Retina (tissue), 1 donor: ENCODE measurements at places on chromosomes 3 and 15.

DNA sequence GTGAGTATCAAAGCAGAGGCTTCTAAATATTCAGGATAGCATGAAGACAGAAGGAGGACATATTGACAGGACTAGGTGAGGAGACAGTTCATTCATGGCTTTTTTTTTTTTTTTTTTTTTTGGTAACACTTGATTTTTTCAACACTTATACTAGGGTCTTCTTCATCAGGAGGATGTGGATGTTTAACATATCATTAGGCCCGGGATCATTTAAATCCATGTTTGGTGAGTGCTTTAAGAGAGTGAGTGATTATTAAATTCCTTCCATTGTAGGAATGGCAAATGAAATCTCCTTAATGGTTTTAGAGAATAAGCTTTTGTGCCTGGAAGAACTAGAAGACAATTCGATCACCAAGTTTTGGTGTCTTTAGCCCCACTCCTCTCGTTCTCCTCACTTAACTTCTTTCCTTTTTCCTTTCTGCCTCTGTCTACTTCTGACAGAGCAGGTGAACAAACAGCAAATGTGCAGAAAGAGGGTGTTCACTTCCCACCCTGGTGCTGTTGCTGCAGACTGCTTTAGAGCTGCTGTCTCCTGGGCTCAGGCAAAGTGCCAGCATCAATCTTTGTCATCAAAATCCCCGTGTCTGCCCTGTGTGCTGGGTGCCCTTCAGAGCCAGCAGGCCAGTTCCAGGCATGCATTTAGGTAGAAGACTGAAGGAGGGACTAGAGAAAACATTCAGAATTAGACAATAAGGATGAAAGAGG is 35.6 kb upstream of the RAB11A start:
- peak; percentile 59 for DNase-seq

- DNase-seq, result no peak
These were observed 61.7 kb downstream of the SIDT1 start for GRCh38 chr3:113594066-113594465.

- DNase-seq, result peak; percentile 51
These were observed 29.5 kb upstream of the VEPH1 start for GRCh38 chr3:157532529-157533297.

DNA sequence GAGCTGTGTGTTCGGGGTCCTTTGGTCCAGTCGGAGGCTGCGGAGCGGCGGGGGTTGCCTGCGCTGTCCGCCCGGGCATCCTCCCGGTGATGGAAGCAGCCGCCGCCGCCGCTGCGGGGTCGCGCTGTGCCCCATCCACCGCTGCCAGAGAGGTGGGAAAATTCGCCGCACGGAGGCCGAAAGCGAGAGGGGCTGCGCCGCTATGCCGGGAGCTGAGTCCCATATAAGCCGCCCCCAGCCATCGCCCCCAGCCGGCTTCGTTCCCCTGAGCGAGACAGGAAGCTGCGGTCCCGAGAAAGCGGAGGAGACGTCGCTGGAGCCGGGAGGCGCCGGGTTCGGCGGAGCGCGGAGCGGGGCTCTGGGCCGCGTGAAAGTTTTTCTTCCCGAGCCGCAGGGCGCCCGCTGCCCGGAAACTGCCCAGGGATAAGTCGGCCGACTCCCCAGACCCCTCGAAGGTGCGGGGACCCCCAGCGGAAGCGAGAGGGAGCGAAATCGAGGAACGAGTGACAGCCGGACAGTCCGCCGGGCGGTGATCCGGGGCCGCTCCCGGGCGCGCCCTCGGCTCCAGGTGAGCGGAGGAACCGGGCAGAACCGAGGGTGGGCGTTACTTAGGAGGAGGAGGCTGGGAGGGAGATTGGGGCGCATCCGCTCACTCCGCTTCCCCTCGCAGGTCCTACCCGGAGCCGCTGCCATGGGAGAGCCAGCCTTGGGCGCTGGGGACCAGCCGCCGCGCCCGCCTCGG is 574 bp downstream of the CHST2 start:
- peak; percentile 84 for DNase-seq

- no peak for DNase-seq
These were observed 226.8 kb downstream of the LPP start for GRCh38 chr3:188380722-188381121.

DNA sequence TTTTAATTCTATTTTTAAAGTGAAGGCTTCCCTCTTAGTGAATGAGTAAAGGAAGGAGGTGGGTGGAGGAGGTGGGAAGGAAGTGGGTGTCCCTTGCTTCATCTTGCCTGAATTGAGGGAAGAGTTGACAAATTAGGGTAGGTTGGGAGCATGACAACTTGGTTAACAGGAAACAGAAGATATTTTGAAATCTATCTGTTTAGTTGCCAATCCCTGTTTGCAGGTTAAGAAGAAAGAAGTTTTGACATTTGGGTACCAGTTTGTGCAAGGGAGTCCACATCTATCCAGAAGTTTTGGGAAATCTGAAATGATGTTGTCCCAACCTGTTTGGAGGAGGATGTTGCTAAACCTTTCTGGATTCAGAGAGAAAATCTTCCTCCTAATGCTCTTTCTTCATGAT is 204.1 kb upstream of the SUCLG2 start:
- no peak for DNase-seq

GRCh38 chr3:36319680-36320079 is 60.6 kb upstream of the STAC start:
- no peak for DNase-seq

- DNase-seq, result no peak
These were observed 495.0 kb upstream of the ZNF385D start for GRCh38 chr3:22245811-22246583.

- no peak for DNase-seq
These were observed 5.4 kb downstream of the IFT122 start for GRCh38 chr3:129445471-129445870.

GRCh38 chr3:14792691-14793121 is 26.1 kb upstream of the FGD5 start:
- DNase-seq, result no peak

DNA sequence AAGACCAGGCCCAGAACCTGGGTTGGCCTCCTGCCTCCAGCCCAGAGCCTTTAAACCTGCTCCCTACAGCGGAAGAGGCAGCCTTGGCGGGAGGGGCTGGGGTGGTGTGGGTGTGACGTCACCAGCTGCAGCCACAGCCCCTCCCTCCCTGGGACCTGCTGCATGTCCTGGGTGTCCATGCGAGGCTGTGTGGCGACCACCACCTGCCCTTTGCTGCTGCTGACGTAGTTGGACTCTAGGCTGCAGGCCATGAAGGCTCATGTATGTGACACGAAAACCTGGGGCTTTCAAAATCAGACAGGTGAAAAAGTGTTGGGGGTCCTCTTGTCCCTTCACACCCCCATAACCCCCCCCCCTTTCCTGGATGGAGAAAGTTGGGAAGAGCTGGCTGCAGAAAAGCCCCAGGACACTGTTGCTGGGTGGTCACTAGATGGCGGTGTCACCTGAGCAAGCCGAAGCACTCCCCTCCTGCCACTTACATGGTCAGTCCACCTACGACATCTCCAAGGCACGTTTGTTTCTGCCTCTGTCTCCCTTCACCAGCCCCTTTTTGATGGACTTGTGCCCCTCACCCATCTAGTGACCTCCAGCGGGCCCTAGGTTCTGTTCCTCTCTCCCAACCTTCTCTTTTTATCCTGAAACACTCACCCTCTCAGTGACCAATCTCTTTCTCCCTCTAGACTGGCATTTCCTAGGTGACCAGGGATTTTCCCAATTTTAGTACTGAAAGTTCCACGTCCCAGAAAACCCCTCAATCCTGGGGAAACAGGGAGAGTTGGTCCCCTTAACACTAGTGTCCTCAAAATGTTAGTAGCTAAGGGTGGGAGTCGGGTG is 35.2 kb downstream of the SLC6A20 start:
- DNase-seq, result peak; percentile 77

DNA sequence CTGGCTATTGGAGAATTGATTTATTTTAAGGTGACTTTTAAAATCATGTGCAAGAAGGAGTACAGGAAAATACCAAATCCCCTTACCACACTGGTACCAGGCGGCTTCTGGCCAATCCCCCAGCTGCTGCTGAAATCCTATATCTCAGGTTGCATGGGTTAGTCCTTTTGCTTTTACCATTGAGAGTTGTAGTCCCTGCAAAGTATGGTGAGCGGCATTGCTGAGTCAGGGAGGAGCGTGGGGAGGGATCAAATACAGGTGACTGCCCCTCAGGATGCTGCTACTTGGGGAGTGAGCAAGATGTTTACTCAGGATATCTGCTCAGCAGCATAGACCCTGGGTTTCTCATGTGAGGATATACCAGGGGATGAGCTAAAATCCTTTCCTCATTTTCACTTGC is 131.9 kb upstream of the STAC start:
- no peak for DNase-seq

GRCh38 chr3:72171463-72171881 is 386.5 kb upstream of the PROK2 start:
- DNase-seq, result no peak

DNA sequence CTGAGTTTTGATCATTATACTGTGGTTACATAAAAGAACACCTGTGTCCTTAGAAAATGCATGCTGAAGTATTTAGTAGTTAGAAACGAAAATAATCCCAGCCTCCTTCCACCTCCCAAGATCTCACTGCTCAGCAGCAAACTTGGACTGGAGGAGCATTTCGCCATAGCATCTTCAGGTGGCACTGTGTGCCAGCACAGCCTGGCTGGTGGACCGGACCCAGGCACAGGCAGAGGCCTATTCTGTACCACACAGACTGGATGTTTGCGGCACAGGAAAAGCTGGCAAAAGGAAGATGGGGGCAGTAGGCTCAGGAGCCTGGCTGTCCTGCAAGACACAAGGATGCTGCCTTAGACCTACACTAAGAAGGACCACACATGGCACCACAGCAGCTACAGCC is 10.2 kb downstream of the STIMATE start:
- no peak for DNase-seq

DNA sequence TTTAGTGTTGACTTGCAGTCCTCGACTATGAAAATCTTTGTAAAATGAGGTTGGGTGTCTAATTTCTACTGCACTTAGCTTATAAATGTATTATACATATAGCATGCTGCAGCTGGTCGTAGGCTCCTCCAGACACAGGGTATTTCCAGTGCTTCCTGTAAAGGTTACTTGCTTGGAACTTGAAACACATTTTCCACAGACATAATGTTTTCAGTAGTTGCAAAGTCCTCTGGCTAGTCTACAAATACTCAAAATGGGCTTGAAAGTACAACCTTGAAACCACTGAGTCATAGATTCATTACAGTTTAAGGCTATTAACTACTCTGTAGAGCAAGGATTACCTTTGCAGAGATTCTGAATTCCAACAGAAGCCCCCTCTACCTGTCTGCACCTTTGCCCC is 464.1 kb downstream of the RAP2B start:
- DNase-seq, result no peak

- DNase-seq, result peak; percentile 99
These were observed at the start of gene FRMD5 for GRCh38 chr15:44195151-44195740. TSS of gene FRMD5 (minus strand) at chr15:44195271.

- no peak for DNase-seq
These were observed 29.9 kb upstream of the ZKSCAN7 start for GRCh38 chr3:44525060-44525459.

- DNase-seq, result no peak
These were observed 101.6 kb downstream of the GREM1 start for GRCh38 chr15:32819448-32819847.

GRCh38 chr3:183487896-183488295 is 59.5 kb upstream of the MCF2L2 start:
- DNase-seq, result no peak

- DNase-seq, result no peak
These were observed 78.4 kb downstream of the RFX7 start for GRCh38 chr15:56165234-56165633.

DNA sequence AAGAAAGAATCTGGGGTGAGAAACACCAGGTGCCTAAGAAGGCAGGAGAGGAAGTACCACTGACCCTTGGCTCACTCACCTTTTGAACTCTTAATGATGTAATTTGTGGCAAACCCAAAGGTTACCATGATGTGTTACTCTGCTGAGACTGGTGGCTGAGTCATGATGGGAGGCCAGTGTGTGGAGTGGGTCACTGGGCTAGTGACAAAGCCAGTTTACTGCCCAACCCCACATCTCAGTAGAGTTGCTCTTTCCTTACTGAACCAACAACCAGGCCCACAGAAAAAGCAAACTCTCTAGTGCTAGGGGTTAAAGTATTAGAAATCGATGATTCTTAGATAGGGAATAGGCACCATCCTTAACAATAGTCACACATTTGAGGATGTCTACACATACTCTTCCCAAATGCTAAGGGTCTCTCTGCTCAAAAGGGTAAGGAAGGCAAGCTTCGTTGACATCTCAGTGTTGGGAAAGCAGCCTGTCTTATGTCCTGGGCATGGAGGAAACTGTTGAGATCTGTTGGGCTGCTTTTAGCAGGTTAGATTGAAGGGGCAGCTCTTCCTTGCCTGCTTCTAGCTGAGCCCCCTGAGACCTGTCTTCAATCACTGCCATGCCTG is 3.1 kb downstream of the RBP2 start:
- DNase-seq, result no peak

DNA sequence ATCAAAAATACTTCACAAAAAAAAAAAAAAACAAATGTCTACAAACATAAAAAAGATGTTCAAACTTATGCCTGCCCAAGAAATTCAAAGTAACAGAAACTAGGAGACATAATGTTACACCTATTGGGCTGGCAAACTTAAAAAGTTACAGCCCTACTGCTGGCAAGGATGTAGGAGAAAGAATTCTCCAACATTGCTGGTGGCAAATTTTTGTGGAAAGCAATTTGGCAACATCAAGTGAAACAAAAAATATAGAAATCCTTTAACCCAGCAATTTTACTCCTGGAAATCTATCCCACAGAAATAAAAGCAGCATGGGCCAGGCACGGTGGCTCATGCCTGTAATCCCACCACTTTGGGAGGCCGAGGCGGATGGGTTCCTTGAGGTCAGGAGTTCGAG is 73.2 kb downstream of the STAG1 start:
- no peak for DNase-seq
